ENCODE measurements at places on chromosomes 7 and 10.
A peak's percentile ranks its signal among the peaks of the same experiment; 100 is the strongest.

DNA sequence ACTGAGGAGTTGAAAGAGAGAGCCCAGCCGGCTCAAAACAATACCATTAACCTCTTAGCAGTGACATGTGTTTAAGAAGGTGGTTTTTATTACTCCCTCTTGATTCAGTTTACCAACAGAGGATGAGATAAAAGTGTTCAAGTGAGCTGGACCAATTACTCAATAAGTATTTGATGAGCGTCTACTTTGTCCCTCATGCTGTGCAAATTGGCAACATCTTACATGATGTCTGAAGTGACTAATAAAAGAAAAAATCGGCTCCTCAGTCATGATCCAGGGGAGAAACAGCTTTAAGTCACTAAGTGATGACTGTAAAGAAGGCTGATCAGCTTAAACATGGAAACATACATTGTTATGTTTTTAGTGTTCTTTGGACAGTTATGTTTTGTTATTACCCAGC lies 7.8 kb downstream of the WNT16 start:
- no peak for ATAC-seq

DNA sequence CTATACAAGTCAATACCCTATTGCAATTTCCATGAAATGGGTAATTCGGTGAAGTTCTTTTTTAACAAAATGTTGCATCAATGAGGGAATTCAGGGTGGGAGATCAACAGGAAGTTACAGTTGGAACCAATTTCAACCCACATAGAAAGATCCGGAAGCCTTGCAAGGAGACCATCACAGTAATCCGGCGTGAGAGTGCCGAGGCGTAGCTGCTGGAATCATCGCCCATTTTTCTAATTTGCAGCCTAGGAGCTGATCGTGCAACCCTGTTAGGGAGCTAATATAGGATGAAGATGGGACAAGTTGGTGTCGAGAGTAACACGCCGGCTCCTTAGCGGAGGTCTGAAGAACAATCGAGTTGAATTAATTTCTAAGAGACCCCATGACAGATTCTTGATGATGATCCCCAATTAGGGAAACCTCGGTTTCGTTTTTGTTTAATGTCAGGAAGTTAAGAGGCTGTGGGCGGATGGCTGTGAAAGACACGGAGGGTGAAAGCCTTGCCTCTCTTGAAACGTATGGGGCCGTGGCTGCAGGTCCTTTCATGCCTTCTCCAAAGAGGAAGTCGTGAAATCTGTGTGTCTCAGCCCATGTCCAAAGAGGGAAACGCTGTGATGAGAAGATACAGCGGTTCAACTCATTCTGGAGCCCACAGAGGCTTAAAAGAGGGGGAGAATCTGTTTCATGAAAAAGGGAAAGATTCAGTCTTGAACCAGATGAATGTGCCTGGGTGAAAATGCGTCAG lies 51.2 kb upstream of the CARD11 start:
- ATAC-seq = peak; percentile 55

GRCh38 chr7:123410273-123410904 lies 124.0 kb downstream of the IQUB start:
- no peak for ATAC-seq

DNA sequence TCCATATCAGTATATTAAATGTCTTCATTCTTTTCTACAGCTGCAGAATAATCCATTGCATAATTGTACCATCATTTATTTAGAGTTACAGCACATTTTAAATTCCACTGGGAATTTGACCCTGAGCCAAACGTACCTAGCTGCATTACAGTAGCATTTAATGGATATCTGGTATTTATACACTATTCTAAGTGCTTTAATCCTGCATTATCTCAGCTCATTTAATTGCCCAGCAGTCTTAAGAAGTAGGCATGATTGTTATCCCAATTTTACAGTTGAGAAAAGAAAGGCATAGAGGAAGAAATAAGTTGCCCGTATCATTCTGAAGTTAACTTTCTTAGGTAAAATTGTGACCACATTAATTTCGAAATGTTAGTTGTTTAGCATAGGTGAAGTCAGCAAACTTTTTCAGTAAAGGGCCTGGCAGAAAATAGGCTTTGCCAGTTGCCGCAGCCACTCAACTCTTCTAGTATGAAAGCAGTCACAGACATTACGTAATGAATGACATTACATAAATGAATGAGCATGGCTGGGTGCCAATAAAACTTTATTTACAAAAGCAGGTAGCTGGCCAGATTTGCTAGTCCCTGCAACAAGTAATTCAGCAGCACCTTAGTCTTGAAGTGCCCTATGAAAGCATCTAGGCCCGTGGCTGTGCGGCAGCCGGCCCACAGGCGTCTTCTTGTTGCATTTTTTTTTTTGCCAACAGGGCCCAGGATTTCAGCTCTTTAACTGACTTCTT lies 30.0 kb downstream of the GUSB start:
- ATAC-seq = no peak

DNA sequence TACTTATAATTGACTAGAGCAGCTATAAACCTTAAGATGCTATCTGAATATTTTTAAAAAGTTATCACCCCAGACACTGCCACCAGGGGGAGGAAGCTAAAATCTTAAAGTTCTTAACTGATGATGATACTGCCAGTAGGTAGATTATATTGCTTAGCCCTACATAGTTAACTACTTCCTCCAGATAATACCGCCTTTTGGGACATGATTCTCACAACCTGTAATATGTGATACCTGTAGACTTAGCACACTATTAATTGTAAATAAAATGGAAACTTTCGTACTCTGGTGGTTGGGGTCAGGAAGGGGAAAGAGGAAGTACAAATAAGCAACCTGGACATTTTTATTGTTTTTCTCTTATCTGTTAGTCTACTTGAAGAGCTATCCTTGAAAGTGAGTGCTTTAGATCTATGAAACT lies 268.9 kb downstream of the ADK start:
- ATAC-seq = no peak

- ATAC-seq = no peak
Observed at GRCh38 chr10:12873172-12873571, 128.3 kb downstream of the CCDC3 start.

- ATAC-seq = peak; percentile 25
Observed at GRCh38 chr10:33211106-33211878, 123.2 kb downstream of the NRP1 start.

GRCh38 chr10:100377830-100378229 lies 30.8 kb downstream of the SCD start:
- ATAC-seq = no peak

GRCh38 chr7:124758327-124758726 lies 7.3 kb downstream of the GPR37 start:
- ATAC-seq = no peak
